ENCODE measurements at places on chromosomes 11 and 22. TPM values are rescaled to one million over a fixed set of nuclear protein-coding genes. Genes with fewer than 3 reads are reported as not detected.

GRCh38 chr11:35163209-35163608 lies 24.2 kb downstream of the CD44 start:
- DNase-seq: no peak
- peak overlapping the region; percentile 94 for H3K27ac ChIP-seq
- no peaks in the 10 kb centered on the region for H3K36me3 ChIP-seq
- H3K27me3 ChIP-seq: no peaks in the 10 kb centered on the region
- H3K4me3 ChIP-seq: no peak overlapping the region
- peaks cover 96% of the 10 kb centered on the region for H3K4me1 ChIP-seq

DNA sequence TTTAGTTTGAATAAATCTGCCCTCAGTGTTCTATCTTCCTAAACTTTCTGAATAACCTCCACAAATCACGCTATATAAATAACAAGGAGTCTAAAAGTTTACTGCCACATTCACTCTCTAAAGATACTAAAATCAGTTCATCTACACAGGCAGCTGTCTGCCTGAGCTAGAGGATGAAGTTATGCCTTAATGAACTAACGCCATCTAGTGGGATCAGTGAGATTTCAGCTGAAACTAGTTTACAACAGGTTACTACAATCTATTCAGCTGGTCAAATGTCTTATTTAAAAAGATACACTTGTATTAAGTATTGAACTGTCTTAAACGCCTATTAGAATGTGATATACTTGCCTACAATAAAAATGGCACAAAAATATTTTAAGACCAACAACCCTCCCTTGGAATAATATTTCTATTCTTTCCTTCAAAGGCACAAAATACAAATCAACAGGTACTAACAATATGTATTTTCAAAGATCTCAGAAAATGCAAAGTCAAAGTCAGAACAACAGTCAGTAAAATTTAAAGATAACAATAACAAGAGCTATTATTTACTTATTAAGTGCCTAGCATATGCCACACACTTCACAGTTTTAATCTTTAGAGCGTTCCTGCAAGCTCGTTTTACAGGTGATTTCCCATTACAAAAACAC lies 84.1 kb downstream of the LARGE2 start:
- peak; percentile 53 for DNase-seq
- H3K36me3 ChIP-seq: no peaks in the 10 kb centered on the region
- H3K27me3 ChIP-seq: no peaks in the 10 kb centered on the region

- no peaks in the 10 kb centered on the region for H3K27me3 ChIP-seq
- no peaks in the 10 kb centered on the region for H3K36me3 ChIP-seq
- DNase-seq: no peak
Measured at GRCh38 chr11:28017816-28018215, 90.1 kb downstream of the KIF18A start.

DNA sequence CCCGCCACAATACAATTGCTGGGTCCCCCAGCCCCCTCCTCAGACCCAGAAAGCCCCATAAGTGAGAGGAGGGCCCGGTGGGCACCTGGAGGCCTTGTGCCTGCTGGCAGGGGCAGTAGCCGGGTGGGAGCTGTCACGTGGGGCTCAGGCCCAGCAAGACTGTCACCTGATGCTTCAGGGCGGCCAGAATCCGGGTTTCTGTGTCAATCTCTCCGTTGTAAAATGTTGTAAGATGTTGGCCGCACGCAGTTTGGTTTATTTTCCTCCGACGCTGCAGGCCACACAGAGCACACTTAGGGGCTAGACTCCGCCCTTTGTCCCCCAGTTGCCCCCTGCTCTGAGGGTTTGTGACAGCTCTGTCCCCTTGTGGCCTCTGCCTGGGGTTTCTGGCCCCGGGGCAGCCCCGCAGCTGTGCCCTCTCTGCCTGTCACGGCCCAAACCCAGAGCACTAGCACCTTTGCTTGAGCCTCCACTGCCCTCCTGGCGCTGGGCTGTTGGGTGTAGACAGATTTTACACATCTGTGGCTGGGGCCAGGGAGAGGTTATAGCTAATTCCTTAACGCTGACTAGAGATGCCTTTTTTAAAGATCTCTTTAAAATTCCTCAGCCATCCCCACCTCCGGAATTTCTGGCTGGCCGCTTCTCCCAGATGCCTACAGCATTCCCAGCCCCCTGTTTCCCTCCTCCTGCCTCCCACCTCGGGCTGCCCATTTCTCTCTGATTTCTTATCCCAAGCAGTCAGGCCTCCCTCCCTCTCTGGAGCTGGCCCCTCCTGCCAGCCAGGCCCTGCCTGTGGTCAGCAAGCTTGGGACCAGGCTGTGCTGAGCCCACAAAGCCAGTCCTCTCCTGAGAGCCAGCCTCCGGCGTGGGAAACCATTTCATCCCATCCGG lies 3.2 kb upstream of the PRR5 start:
- H3K27ac ChIP-seq: no peak overlapping the region
- H3K27me3 ChIP-seq: no peaks in the 10 kb centered on the region
- DNase-seq: no peak

DNA sequence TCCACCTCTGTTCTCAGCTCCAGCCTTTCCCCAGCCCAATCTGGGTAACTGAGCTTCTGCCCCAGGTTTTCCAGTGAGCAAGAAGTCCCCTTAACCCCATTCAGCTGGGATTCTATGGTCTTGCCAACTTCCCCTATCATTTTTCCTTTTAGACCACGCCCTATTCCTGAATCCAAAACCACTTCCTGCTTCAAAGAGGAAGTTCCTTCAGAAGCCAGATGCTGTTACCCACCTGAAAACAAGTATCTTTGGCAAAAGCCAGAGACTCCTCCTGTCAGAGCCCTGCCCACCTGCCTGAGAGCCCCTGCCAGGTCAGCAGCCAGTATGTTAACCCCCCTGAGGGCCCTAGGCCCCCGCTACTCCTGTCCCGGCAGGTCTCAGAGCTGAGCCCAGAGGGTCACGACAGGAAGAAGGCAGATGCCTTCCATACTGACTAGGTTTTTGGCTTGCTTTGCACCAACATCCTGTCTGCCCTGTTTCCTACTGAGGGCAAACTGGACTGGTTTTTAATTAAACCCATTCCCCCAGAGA lies 20.3 kb upstream of the MICAL2 start:
- no peaks in the 10 kb centered on the region for H3K27me3 ChIP-seq
- H3K27ac ChIP-seq: no peak overlapping the region
- no peaks in the 10 kb centered on the region for H3K36me3 ChIP-seq
- H3K4me3 ChIP-seq: no peak overlapping the region

The OR6T1 gene
- total RNA-seq: not detected

- no peak for DNase-seq
- no peak overlapping the region for H3K4me3 ChIP-seq
- no peaks in the 10 kb centered on the region for H3K27me3 ChIP-seq
- H3K4me1 ChIP-seq: peaks cover 46% of the 10 kb centered on the region
- H3K36me3 ChIP-seq: no peaks in the 10 kb centered on the region
Measured at GRCh38 chr11:13297308-13297916, 19.8 kb downstream of the BMAL1 start.

The CELSR1 gene
- 4.7 TPM for total RNA-seq

DNA sequence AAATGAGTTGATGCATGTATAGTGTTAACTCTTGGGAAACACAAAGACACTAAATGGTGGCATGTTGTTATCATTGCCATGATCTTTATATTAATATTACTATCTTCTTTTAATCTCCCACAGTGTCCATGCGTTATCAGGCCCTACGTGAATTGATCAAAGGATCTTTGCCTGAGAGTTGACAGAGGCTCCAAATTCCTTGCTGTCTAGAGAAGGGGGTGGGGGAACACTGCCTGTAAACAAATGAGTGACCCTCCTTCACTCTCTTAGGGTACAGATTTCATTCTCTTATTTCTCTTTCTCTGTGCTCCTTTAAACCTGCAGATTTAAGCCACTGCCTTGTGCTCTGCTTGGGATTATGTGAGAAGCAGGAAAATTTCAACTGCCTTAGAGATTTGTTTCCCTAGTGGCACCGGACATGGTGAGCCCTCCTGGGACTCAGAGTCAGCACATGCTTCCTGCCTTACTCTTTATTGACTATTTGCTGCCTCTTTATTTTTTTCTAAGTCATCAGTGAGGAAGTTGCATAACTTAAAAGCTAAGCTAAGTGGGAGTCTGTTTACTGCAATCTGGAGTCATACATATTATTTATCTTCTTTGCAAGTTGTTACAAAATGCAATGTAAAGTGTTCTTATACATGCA lies 122.9 kb downstream of the MAML2 start:
- peak overlapping the region; percentile 5 for H3K4me3 ChIP-seq
- H3K4me1 ChIP-seq: peaks cover 84% of the 10 kb centered on the region
- no peaks in the 10 kb centered on the region for H3K27me3 ChIP-seq
- DNase-seq: no peak

All from naive thymus-derived CD4-positive, alpha-beta T cell (primary cell).